Osteocyte (in vitro differentiated cells): ENCODE measurements at places on chromosomes 3 and 15. TPM values are rescaled to one million over a fixed set of nuclear protein-coding genes. Genes with fewer than 3 reads are reported as not detected.

DNA sequence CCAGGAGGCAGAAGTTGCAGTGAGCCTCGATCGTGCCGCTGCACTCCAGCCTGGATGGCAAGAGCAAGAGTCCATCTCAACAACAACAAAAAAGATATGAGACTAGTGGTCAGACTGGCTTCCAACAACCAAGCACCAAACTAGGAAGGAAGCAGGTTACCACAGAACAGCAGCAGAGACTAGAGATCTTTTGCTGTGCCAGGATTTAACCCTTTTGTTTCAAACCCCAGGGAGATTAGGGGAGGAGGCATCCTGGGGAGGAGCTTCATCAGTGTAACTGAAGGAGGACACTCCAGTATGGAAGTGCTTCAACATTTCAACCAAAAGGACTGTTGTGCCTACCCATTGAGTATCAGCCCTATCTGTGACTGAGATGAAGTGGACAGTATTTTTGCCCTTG lies 240.3 kb downstream of the ZIC1 start:
- DNase-seq, result no peak
- H3K36me3 ChIP-seq, result no peaks in the 10 kb centered on the region
- H3K4me3 ChIP-seq, result no peak overlapping the region
- H3K27me3 ChIP-seq, result no peaks in the 10 kb centered on the region

DNA sequence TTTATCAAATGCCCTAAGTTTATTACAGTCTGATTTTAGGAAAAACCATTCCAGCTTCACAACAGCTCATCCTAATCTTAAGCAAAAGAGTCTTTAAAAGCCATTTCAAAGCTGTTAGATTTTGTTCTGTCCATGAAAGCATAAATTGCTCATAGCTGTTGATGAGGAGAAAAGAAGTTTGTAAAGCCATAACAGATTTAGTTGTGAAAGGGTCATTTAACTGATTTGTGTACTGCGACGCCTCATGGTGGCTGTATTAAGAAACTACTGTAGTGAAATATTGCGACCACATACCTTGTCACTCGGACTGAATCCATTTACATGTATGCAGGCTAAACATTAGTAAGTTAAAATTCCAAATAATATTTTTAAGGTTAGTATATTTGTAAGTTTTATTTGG lies 20.9 kb downstream of the BBX start:
- H3K4me1 ChIP-seq, result no peaks in the 10 kb centered on the region
- no peak overlapping the region for H3K4me3 ChIP-seq
- no peaks in the 10 kb centered on the region for H3K27me3 ChIP-seq
- no peak for DNase-seq

DNA sequence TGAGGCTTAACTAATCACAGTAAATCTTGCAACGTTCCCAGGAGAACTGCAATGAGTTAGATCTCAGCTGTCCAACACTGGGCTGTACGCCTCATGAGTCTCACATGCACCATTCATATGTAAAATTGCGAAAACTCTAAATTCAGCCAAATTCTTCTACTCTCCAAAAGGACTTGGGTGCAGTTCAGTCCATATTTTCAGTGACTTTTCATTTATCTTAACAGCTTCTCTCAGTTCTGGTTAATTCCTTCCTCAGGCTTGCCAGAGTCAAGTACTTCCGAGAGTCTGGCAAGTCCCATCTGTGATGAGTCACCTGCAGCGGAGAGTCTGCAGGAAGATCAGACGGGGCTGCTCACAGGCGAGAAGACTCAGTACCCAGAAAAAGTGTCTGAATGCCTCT lies 11.5 kb downstream of the CCDC80 start:
- peaks cover 81% of the 10 kb centered on the region for H3K4me1 ChIP-seq
- H3K4me3 ChIP-seq, result peak overlapping the region; percentile 34
- peaks cover 69% of the 10 kb centered on the region for H3K36me3 ChIP-seq
- no peak overlapping the region for H3K27ac ChIP-seq
- no peak for DNase-seq

DNA sequence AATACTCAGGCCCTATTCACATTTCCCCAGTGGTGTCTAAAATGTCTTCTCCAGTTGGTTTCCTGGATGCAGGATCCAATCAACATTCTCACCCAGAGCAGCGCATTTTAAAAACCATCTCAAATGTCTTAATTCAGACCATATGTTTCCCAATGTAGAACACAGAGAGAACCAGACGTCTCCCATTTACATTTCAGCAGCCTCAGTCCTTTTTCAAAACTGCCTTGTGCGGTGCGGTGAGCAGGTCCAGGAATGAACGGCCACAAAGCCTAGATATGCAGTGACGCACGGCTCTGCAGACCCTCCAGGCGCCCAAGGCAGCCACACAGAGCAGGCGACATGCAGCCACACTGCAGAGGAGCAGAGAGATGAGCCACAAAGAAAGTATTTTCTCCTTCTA lies 66.1 kb upstream of the MEX3B start:
- H3K27ac ChIP-seq, result peak overlapping the region; percentile 75
- no peak overlapping the region for H3K4me3 ChIP-seq
- no peak for DNase-seq
- no peaks in the 10 kb centered on the region for H3K27me3 ChIP-seq
- peaks cover 24% of the 10 kb centered on the region for H3K4me1 ChIP-seq
- peaks cover 3% of the 10 kb centered on the region for H3K36me3 ChIP-seq

DNA sequence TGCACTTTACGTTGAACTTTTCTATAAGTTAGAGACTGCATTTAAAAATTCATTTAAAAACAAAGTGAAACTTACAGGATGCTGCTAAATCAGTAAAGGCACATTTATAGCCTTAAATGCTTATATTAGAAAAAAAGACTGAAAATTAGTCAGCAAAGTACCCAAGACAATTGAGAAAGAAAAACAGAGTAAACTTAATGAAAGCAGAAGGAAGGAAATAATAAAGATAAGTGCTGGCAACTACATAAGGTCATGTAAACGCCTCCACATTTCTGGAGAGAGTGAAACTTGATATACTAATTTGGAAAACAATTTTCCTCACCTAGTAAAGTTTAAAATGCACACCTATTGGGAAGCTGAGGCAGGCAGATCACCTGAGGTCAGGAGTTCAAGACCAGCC lies 58.2 kb upstream of the ACAN start:
- H3K36me3 ChIP-seq, result no peaks in the 10 kb centered on the region
- peaks cover 27% of the 10 kb centered on the region for H3K4me1 ChIP-seq
- DNase-seq, result no peak
- H3K27me3 ChIP-seq, result peaks cover 12% of the 10 kb centered on the region
- peak overlapping the region; percentile 1 for H3K27ac ChIP-seq

DNA sequence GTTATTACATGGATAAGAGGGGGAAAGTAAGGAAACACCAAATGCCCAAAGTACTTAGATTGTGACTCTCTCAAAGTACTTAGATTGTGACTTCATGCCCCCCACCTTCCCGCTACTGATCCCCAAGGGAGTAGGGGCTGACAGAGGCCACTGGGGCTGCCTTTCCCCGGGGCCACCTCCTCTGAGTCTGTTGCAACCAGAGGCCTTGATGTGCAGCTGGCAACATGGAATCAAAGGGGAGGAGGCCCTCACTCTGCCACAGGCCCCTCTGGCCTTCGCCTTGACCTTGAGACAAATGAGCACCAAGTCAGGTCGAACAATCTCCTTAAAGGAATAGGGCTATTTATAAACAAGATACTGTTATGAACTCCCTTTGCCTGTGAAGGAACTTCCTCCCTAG lies 62.5 kb downstream of the LRTM1 start:
- H3K4me3 ChIP-seq, result no peak overlapping the region
- peaks cover 9% of the 10 kb centered on the region for H3K4me1 ChIP-seq
- no peak overlapping the region for H3K27ac ChIP-seq
- H3K36me3 ChIP-seq, result no peaks in the 10 kb centered on the region
- H3K27me3 ChIP-seq, result no peaks in the 10 kb centered on the region

Gene CHRFAM7A
- total RNA-seq, result 1.7 and 3.4 TPM in 2 replicates
